ENCODE measurements at places on chromosomes 1 and 21.
A peak's percentile ranks its signal among the peaks of the same experiment; 100 is the strongest.

DNA sequence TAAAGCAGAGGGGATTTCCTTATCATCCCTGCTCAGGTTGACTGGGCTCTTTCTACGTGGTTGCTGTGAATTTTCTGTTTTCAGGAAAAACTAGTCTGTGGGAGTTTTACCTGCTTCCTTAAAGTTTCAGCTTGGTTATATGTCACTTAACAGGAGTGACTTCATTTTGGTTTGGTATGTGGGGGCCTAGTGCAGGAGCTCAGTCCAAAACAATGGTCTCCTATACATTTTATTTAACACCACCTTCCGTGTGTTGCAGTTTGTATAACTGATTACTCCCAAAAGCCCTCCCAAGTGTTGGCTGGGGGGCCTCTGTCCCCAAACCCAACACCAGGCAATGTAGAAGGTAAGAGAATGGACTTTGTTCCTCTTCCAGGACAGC lies 5.3 kb downstream of the IL23R start:
- no peak for DNase-seq

DNA sequence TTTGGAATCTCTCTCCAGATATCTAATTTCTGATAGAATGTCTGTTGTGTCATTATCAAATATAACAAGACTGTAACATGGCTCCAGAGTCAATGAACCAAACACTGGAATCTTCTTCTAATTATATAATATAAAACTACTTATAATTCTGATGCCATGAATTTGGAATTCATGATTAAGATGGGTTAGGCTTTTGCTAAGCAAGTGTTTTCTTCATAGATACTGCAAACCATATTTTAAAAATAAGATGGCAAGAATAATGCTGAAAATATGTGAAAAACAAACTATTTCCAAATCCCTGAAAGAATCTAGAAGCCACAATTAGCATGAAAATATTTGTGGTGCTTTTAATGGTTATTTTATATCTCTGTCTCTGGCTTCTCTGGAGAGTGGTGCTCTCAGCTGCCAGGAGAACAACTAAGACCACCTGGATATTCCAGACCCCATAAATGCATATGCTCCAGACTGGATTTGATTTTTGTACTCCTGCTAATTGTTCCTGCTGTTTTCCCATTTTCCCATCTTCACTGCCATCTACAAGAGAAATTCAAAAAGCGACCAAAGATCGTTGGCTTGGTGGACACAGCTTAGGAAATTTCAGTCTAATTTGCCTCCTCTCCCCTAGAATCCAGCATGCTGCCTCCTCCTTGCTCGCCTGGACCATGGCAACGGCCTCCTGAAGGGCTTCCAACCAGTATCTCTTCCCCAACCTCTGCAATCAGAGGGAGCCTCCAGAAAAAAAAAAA lies 418.9 kb downstream of the SETD4 start:
- no peak for DNase-seq

- peak; percentile 18 for DNase-seq
Measured at GRCh38 chr1:58047265-58047858, 499.2 kb downstream of the OMA1 start.

DNA sequence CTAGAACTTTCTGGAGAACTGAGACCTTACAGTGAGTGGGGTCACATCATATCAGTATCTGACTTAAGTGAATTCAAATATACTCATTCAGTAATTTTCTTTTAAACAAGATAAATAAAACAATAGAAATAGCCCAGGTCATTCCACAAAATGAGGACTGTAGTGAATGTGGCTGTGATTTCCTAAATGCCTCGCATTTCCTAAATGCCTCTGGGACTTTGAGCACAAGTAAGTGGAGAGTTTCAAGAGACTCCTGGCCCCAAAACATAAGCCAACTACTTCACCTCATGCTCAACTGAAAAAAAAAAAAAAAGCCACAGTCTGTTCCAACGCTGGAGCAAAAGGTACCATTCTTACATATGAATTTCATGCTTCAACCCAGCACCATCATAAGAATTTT lies 81.5 kb downstream of the ZNF281 start:
- DNase-seq, result no peak

- no peak for DNase-seq
Measured at GRCh38 chr1:36743286-36744005, 260.7 kb upstream of the CSF3R start.

GRCh38 chr1:63868268-63868781 lies 94.5 kb downstream of the ROR1 start:
- no peak for DNase-seq

GRCh38 chr1:64590316-64590715 lies 120.4 kb downstream of the CACHD1 start:
- no peak for DNase-seq

DNA sequence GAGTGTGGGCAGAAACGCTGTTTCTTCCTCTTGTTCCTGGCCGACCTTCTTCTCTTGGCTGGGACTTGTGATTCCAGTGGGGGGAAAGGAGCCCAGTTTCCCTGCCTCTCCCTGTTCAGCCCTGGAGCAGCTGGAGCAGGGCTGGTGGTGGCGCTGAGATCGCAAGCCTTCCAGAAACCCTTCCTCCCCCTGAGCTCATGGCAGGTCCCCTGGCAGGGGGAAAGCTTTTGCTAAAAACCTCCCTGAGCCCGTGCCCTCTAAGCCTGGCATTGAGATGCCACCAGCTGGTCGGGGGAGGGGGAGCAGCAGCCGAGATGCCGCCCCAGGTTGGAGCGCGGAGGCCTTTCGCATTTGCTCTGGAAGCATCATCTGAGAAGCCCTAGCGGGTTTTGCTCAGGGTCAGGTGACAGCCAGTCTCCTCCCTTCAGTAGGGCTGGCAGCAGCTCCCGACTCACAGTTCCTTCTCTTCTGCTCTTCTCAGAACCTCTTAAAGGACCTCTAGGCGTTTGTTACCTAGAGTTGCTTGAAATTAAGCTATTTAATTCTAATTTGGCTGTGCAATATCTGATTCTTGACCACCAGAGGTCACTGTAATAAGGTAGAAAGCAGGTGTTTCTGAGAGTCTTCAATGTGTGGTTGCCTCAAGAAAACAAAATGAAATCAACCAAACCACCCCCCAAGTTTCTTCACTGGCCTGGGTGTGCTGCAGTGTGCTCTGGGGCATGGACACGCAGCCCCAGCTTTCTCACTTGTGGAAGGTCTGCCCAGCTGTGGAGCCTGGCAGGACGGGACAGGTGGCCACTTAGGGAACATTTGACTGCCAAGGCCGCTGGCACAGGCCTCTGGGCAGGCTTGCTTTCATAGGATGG lies 257.3 kb downstream of the CAMTA1 start:
- peak; percentile 7 for DNase-seq
